ENCODE measurements at places on chromosomes 16 and 17.

DNA sequence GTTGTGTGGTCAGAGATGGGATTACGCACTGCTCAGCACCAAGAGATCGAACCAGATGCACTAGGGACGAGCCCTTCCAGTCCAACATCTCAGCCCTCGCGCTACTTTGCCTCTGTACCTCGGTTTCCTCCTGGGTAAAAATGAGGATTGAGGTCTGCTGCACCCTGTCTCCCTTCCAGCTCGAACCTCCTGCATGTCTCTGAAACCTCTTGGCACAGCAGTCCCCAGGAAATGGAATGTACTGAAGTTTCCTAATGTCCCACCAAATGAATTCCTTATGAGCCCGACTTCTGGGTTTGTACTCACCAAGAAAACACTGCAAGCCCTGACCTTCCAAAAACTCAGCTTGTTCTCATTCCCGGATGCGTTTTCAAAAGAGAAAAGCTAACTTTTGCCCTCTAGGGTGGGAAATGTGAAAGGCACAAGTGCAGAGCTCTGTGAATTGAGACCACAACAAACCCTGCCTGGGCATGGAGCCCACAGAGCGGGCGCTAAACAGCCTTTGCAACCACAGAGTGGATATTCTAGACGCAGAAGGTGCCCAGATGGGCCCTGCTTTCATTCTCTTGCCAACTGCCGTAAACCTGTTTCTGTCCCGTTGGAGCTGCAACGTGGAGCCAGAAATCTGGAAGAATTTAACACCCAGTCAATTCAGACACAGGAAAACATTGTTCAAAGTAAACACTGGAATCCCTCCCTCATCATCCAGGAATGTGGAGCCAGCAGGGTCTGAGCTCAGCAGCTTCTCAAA lies 10.3 kb downstream of the CDRT4 start:
- no peak for DNase-seq

- no peak for DNase-seq
Measured at GRCh38 chr17:52147872-52148271, 10.6 kb downstream of the CA10 start.

- DNase-seq, result no peak
Measured at GRCh38 chr17:56109836-56110235, 43.4 kb upstream of the ANKFN1 start.

- no peak for DNase-seq
Measured at GRCh38 chr16:15396948-15397594, 1.5 kb downstream of the MPV17L start.

- DNase-seq, result peak; percentile 62
Measured at GRCh38 chr17:14303343-14304221, 2.7 kb downstream of the HS3ST3B1 start.

DNA sequence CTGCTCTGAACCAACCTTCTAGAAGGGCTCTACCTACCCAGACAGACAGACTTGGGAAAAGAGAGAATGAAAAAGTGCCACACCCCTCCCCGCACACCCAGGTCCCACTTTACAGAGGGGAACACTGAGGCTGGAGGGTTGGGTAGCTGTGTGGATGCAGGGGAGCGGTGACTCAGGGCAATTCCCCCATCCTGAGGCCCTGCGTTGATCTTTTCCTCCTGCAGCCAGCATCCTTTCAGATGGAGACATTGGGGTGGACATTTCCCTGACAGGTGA lies 10.0 kb downstream of the CETP start:
- no peak for DNase-seq

DNA sequence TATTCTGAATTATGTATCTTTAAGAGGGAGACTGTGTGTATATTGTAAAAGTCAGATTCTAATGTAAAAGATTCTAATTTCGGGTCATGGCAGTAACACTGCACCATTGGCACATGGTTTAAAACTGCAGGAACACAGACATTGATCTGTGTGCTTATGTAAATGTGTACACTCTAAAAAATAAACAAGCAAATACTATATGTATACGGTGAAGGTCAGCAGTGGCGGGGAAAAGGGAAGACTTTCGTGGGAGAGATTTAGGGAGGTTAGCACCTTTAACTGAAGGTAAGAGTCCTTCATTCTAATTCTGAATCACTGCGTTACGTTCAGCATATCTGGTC lies 157.8 kb upstream of the FAM20A start:
- DNase-seq, result no peak

- DNase-seq, result no peak
Measured at GRCh38 chr16:5932906-5933305, 835.3 kb upstream of the EEF2KMT start.

- no peak for DNase-seq
Measured at GRCh38 chr17:76371656-76372628, 12.5 kb upstream of the SPHK1 start.

GRCh38 chr16:83953796-83954576 lies 946 bp downstream of the OSGIN1 start:
- no peak for DNase-seq

DNA sequence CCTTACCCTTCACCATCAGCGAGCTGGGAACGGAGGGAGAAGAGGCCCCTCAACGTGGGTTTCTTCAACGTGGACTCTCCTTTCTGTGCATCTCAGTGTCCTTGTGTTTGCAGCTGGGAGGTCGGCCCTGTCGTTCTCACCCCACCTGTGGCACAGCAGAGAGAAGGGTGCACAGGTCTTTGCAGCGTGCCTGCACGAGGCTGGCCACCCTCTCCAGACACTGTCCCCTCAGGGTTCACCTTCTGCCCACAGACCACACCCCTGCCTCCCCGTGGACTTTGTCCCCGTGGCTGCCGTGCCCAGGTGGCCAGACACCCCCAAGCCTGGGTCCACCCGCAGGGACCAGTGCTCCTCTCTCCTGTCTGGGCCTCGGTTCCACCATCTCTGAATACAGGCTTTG lies 7.3 kb upstream of the WDR45B start:
- DNase-seq, result no peak

- no peak for DNase-seq
Measured at GRCh38 chr17:42126836-42127235, 4.2 kb downstream of the HSPB9 start.

DNA sequence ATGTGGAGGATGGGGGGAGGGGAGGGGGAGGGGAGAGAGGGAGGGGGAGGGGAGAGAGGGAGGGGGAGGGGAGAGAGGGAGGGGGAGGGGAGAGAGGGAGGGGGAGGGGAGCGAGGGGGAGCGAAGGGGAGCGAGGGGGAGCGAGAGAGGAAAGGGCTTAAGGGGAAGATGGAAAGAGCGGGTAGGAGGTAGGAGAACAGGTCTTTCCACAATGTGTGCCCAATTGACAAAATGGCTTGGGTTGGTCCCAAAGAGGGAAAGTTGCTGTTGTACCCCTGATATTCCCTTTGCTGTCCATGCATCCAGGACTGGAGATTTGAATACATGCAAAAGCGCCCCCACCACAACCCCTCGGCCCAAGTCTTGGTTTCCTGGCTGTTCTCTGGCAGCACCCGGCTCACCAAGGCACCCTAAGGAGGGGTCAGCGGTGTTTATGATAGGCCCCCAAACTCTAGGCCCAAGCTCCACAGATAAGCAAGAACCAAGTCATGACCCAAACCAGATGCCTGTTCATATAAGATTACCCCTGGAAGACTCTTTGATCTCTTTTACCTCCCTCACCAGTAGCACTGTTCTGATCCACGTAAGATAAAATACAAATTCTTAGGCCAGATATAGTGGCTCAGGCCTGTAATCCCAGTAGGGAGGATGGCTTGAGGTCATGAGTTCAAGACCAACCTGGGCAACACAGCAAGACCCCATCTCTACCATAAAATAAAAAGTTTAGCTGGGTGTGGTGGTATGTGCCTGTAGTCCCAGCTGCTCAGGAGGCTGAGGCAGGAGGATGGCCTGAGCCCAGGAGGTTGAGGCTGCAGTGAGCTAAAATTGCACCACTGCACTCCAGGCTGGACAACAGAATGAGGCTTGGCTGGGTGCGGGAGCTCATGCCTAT lies 119.6 kb downstream of the ZFHX3 start:
- DNase-seq, result no peak

GRCh38 chr17:1019451-1019850 lies 22.5 kb downstream of the TIMM22 start:
- DNase-seq, result no peak

GRCh38 chr16:78800523-78800922 lies 701.1 kb downstream of the WWOX start:
- DNase-seq, result no peak
